ENCODE measurements at places on chromosomes 6 and 20.
A peak's percentile ranks its signal among the peaks of the same experiment; 100 is the strongest.

DNA sequence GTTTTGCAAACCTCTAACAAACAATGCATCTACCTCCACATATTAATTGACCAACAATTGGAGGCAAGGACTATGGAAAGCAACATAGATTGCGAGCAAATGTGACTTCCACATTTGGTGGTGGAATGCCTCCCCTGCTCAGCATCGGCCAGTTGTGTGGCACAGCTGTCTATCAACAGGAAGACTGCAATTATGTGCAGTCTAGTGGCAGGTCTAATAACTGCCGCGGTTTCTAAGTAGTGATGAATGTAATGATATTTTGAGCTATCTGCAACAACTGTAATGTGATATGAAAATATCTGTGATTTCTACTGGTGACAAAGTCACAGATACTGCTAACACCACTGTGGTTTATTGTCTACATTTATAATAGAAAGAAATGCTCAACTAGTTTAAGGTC lies 56.8 kb downstream of the NCR2 start:
- no peak for ATAC-seq

- no peak for ATAC-seq
Observed at GRCh38 chr6:48213076-48213788, 102.2 kb upstream of the PTCHD4 start.

DNA sequence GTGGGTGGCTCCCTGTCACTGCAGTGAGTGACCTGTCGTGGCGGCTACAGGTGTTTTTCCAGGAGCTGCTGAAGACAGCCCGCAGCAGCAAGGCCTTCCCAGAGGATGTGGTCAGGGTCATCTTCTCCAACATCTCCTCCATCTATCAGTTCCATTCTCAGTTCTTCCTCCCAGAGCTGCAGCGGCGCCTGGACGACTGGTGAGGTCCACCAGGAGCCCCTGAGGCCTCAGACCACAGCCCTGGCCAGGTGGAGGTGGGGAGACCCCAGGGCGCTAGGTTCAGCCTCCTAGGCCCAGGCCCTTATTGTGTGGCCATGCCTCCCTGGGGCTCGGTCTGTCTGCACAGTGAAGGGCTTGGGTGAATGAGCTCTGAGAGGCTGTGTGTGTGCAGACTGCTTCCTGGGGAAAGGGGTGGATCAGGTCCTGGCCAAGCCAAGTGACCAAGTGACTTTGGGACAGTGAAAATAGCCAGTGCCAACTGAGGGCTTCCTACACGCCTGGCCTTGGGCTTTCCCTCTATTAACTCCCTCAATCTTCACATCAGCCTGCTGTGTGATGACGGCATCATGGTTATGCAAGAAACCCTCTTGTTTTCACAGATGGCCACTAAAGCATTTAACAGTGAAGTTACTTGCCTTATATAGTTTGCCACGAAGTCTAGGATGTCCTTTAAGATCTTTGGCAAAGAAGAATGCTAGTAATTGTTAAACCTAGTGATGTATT lies 6.4 kb downstream of the FGD2 start:
- no peak for ATAC-seq

GRCh38 chr20:32263398-32263954 lies 14.0 kb upstream of the KIF3B start:
- no peak for ATAC-seq

DNA sequence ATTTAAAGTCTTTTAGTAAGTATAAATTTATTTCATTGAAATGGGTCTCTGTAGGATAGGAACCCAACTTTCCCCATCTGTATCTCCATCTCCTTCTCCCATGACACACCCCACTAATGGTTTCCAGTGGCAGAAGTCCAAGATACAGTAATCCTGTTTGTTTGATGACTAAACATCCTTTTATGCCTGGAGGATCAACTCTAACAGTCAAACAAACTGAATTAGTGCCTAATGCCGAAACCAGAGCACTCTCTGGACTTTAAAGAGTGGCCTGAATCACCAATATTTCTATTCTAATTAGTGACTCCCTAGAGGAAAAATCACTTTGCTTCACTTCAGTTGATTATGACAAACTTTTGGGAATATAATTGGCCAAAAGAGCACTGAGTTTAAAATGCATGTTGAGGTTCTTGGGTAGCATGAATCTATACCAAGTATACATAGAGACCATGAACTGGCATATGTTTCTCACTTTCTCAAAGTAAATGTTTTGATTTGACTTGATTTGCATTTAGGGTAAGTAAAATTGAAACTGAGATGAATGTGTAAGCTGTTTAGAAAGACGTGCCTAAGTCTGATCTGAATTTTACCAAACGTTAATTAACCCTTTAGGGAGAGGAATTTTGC lies 776.4 kb upstream of the NRSN1 start:
- no peak for ATAC-seq

DNA sequence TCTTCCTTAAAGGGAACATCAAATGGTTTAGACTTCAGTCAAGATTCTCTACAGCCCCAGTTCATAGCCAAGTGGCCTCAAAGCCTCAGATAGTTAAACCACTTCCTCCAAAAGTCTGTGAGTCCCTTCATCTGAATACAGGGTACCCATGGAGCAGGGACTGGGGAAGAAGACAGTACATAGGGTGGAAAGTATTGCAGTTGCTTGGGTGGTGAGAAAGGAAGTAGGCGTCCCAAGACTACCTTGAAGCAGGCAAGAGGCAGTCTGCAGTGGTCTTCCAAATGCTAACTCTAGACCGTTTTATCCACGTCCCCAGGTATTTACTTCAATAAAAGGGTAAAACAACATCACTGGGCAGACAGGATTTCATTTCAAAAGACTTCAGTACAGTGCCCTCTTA lies 2.0 kb downstream of the FYN start:
- ATAC-seq = no peak

DNA sequence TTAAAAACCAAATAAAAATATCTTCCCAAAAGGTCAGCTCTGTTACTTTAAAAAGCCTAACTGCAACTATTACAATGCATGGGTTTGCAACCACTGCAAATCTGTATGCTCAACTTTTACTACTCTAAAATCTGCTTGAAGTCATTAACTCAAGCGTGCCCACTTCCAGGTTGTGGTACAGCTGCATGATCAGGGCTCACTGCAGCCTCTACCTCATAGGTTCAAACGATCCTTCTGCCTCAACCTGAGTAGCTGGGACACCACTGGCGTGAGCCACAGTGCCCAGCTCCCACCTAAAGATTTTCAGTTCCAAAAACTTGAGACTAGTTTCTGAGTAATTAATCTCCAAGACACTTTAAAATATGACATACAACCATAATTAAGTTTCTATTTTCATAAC lies 8.2 kb downstream of the DIDO1 start:
- no peak for ATAC-seq

- ATAC-seq = no peak
Observed at GRCh38 chr20:47396762-47397476, 40.4 kb upstream of the ZMYND8 start.

DNA sequence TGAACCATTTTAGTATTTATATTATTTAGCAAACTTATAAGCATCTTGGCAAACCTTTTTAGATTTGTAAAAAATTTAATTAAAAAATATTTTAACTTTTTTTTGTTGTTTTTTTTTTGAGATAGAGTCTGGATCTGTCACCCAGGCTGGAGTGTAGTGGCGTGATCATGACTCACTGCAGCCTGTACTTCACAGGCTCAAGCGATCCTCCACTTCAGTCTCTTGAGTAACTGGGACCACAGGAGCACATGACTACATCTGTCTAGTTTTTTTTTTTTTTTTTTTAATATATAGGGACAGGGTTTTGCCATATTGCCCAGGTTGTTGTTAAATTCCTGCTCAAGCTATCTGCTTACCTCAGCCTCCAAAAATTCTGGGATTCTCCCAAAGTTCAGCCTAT lies 161.1 kb downstream of the EYS start:
- ATAC-seq = no peak

GRCh38 chr6:291697-292505 lies at the start of gene DUSP22:
Gene DUSP22, plus strand, starts transcription at chr6:292487. Its CDS starts 53 bp downstream, at chr6:292540.
- peak; percentile 78 for ATAC-seq

DNA sequence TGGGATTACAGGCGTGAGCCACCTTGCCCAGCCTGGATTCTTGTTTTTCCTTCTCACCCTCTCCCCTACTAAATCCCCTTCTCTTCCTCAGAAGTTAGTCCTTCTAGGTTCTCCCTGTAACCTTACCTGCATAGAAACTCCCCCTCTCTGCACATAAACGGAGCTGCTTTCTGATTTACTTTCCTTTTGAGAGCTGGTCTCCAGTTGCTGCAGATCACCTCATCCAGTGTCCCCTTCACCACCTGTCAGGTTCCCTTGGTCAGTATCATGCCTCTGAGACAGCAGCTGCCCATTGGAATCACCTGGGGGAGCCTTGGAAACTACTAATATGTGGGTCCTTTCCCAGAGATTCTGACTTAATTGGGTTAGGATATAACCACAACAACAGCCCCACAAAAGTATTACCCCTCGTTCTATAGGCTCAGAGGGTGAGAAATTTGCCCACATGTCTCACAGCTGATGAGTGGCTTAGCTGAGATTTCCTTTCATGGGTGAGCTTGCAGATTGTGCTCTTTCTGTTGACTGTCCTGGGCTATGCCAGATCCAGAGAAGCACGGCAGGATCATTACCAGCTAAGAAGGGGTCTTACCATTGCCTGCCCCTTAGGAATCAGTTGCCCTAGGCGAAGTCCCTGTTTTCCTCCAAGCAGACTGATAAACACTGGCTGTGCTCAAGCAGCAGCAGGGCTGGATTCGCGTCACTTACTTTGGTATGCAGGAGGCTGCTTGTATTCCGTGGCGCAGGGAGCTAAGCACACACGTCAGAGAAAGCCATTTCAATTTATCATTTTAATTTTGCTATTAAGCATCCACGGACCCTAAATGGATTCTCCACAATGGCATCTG lies 51.3 kb downstream of the AKAP12 start:
- peak; percentile 85 for ATAC-seq

DNA sequence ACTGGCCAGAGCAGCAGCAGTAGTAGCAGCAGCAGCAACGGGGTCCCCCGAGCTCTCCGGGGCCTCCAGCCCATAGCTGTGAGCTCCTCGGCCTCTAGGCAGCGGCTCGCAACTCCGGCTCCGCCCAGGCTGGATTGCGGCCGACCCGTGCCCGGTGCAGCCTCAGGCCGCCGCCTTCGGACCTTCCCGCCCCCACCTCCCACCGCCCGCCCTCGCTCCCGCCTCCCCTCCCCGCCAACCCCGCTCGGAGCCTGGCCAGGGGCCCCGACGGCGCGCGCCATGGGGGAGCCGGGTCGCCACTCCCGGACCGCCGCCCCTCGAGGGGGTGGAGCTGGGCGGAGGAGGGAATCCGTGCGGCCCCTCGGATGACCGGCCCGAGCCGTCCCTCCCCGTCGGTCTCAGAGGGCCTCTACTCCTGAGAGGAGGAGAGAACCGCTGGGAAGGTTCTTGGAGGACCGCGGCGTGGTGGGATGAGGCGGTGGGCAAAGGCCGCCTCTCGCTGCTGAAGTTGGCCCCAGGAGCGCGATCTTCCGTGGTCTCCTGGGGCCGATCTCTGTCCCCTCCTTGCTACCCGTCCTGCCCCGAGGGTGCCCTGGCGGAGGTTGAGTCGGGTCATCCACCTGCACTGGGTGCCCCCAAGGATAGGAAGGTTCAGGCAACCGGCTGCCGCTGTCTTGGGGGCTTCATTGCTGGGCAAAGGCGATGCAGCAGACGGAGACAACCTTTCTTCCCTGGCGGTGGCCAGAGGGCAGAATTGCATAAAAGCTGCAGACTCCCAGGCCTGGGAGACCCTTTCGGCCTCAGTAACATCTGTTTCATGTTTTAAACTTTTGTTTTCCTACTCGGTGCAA lies at the start of gene ADAM33:
ADAM33 (minus strand) TSS at position 80 of the 851 bp plus-strand sequence; CDS start at position 74, 6 bp downstream.
- ATAC-seq = peak; percentile 56

- no peak for ATAC-seq
Observed at GRCh38 chr20:5776077-5776476, 25.9 kb downstream of the SHLD1 start.

GRCh38 chr6:134956032-134956431 lies 6.1 kb upstream of the ALDH8A1 start:
- no peak for ATAC-seq

GRCh38 chr6:14026831-14027539 lies 90.6 kb upstream of the CD83 start:
- no peak for ATAC-seq

DNA sequence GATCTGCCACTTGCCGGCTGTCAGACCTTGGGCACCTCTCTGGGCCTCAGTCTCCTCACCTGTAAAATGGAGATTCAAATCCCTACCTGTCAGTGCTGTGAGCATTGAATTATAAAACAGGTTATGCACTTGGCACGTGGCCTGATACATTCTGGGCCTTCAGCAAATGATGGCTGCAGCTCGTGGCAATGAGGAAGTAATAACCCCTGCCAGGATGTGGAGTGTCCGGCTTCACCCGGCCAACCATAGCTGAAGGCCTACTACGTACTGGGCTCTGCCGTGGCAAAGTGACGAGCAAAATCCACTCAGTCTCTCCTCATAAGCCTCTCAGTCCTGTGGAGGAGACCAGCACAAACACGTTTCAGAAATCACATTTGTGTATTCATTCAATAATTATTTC lies 10.9 kb upstream of the VSTM2L start:
- ATAC-seq = no peak

GRCh38 chr6:63477422-63478040 lies 94.7 kb upstream of the LOC128125822 start:
- no peak for ATAC-seq

- ATAC-seq = no peak
Observed at GRCh38 chr20:37207171-37207570, 27.8 kb upstream of the MROH8 start.

GRCh38 chr6:105893741-105894140 lies 192.4 kb upstream of the PRDM1 start:
- ATAC-seq = no peak

DNA sequence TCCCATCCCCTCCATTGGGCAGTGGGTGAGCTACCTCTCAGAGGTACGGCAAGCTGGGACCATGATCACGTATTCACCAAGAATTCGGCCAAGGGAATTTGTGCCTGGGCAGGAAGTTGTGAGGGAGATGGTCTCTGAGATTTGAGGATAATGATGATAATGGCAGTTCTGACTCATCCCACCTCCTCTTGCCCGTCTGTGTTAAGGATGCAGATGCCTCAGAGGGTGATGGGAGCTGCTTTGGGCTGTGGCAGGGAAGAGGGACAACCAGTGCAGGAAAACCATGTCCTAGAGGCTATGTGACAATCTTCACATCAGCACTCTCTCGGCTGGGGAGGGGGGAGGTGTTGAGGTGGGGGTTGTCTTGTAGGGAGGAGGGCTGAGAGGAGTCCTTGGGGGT lies 4.3 kb downstream of the TGM6 start:
- ATAC-seq = no peak

GRCh38 chr20:59678288-59678687 lies 73.9 kb downstream of the PHACTR3 start:
- ATAC-seq = no peak

- ATAC-seq = peak; percentile 44
Observed at GRCh38 chr6:157406661-157407060, 25.7 kb downstream of the ZDHHC14 start.

DNA sequence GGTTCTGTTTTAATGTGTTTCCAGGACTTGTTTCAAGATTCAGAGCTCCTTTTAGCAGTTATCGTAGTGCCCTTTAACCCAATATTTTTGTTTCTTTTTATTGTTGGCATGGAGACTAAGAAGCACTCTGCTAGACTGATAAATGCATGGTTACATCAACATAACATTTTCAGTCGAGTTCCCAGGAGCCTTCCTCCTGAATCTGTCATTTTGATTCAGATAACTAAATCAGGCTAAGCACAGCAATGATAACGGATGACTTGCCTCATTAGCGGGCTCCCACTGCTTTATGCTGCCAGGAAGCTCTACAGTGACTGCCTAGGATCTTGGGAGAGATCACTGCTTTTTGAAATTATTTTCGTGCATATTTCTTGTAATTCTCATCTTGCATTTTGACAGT lies 772.8 kb upstream of the GJE1 start:
- ATAC-seq = peak; percentile 97
